NCI-H2029 (cell line): ENCODE measurements at places on chromosomes 6 and 20.

DNA sequence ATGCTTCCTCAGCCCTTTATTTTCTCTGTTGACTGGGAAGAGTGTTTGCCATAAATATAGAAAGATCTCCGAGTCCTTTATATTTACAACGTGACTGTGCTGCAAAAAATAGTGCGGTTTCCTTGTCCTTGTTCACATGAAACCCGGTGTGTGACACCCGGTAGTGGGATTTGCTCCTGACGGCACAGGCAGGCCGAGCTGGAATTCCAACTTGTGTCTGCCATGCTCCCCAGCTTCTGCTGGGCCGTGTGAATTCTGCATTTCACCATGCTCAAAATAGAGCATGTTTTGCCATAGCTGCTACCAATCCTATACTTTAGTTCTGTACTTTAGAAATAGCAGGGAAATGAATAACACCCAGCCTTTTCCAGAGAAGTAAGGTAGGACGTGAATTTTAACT is 60.3 kb upstream of the PDE10A start:
- DNase-seq = no peak

GRCh38 chr6:18221288-18221615 is 43.1 kb downstream of the DEK start:
- DNase-seq = no peak

GRCh38 chr6:137832110-137832509 is 34.9 kb upstream of the TNFAIP3 start:
- DNase-seq = no peak

DNA sequence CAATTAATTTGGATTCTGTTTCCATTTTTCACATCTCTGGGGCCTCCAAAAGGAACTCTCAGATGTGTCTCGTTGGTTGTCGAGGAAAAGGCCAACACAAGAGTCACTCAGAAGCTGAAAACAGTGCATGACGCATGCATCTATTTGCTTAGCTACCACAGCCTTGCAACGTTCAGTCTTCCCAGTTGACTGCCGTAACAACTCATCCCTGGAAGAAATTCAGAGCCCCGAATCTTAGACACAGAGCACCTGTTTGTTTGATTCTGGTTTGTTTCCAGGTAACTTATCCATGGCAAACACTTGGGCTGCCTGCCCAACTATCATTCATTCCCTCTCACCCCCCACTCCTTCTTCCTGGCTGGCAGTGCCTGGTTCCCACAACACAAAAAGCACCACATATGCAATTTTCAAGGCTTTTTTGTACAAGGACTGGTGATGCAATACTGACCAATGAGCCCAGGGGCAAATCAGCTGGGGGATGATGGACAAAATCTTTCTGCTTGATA is 60.5 kb downstream of the ZMYND8 start:
- peak; percentile 59 for DNase-seq

DNA sequence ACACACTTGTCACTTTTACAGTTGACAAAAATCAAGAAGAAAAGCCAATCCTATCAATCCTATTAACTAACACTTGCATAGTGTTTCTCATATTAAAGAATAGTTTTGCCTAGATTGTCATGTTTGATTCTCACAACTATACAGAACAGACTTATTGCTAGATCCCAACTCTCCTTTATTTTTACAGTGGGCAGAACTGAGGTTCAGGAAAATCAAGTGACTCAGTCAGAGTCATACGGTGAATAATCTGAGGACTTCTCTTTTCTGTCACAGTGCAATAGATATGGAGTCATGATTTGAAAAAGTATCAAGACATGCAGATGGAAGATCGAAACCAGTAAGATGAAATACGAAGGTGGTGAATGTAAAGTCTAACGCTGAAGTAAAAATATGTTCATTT is 195.1 kb upstream of the CITED2 start:
- DNase-seq = no peak

- no peak for DNase-seq
Observed at GRCh38 chr6:9532621-9533557, 882.0 kb downstream of the TFAP2A start.

DNA sequence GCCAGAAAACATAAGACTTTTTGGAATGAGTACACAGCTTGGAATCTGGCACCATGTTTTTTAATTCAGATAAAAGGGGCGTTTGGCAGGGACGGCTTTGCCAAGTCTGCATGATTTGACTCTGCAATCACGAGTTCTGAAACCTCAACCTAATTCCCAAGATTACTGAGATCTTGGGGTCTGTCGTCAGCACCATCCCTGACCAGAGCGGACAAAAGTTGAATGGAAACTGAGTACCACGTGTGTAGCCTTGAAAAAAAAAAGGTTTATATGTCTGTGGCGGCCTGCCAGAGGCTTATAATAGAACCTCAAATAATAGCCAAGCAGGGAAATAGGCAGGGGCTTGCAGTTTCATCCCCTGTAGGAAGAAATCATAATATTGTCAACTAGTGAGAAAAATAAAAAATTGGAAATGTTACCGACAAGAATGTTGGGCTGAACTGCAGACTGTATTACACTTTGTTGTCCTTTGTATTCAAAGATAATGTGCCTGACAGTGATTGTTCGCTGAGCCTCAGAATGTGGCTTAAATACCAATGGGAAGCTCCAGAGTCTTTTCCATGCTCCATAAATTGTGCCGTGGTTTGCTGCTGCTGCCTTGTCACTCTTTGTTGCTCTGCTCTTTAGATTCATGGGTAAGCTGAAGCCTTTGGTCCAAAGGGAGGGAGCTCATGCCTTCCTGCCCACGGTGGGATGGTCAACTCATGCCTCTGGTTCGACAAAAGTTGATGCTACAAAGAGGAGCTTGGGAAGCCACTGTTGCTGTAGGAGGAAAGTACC is 118.8 kb upstream of the ARID1B start:
- DNase-seq = no peak

DNA sequence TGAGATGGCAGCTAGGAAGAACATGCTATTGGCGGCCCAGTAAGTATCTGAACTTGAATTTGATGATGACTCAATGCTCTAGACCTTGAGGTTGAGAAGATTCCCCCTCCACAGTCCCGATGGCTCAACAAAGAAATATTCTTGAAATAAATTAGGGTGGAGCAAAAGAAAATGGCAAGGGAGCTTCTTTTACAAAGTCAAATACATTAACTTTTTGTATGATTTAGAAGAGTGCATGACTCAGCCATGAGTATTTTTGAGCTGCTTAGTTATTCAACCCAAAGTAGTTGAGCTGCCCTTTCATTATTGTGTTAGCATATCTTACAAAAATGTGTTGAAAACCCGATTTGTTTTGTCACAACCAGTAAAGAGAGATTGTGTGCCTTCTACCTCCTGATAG is 7.6 kb downstream of the TFAP2C start:
- DNase-seq = no peak

GRCh38 chr6:88013015-88013414 is 34.6 kb upstream of the SPACA1 start:
- DNase-seq = no peak

GRCh38 chr20:25116739-25117458 is 35.0 kb upstream of the VSX1 start:
- DNase-seq = no peak

GRCh38 chr6:111524735-111525134 is 41.7 kb upstream of the REV3L start:
- no peak for DNase-seq

GRCh38 chr6:113719064-113719463 is 138.1 kb upstream of the MARCKS start:
- DNase-seq = no peak

DNA sequence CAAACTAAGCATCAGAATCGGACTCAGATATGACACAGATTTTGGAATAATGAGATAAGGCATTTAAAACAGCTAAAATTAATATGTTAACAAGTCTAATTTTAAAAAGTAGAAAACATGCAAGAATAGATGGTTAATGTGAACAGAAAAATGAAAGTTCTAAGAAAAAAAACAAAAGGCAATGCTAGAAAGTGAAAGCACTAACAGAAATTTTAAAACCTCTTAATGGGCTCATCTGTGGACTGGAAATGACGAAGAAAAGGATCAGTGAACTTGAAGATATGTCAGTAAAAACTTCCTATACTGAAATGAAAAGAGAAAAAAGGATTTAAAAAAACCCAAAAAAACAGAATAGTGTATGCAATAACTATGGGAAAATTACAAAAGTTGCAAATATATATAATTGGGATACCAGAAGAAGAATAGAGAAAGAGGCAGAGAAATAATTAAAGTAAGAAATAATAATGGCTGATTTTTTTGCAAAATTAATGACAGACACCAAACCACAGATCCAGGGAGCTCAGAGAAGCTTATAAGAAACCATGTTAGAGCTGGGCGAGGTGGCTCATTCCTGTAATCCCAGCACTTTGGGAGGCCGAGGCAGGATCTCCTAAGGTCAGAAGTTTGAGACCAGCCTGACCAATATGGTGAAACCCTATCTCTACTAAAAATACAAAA is 61.7 kb upstream of the KIF13A start:
- DNase-seq = no peak

GRCh38 chr6:10084111-10084986 is 330.5 kb downstream of the TFAP2A start:
- DNase-seq = no peak

DNA sequence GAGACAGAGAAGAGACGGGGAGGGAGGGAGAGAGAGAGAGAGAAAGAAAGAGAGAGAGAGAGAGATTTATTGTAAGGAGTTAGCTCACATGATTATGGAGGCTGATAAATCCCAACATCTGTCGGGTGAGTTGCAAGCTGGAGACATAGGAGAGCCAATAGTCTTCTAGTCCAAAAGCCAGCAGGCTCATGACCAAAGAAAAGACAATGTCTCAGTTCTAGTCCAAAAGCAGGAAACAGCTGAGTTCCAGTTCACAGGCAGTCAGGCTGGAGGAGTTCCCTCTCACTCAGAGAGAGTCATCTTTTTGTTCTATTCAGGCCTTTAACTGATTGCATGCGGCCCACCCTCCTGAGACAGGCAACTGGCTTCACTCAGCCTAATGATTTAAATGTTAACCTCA is 416.6 kb downstream of the PREX1 start:
- no peak for DNase-seq

GRCh38 chr20:859751-860231 is 26.3 kb downstream of the FAM110A start:
- no peak for DNase-seq

DNA sequence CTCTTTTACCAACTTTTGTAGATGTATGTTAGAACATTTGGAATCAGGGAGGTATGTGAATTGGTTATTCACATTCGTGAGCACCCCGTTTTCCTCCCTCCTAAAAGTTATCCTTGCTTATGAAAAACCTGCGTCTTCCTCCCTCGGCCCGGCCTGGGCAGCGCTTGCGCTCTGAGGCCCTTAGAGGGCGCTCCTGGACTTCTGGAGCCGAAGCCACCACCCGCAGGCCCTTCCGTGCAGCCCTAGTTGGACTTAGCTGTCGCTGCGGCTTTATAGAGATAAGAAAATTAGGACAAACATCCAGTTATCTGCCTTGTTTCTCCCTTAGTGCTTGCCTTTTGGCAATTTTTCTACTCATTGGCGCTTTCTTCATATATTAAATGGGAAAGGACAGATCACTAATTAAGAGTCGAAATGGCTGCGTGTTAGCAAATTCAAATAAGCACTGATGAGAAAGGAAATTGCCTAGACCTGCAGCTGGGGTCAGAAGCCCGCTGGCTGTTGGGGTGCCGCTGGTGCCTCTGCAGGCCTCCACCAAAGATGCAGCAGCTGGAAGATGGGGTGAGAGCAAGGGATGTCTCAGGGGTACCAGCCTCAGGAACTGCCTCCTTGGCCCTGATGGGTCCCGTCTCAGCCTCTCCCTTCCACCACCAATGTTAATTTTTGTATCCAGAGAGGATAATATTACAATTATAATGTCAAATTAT is 5.2 kb downstream of the FNDC1 start:
- DNase-seq = peak; percentile 35

DNA sequence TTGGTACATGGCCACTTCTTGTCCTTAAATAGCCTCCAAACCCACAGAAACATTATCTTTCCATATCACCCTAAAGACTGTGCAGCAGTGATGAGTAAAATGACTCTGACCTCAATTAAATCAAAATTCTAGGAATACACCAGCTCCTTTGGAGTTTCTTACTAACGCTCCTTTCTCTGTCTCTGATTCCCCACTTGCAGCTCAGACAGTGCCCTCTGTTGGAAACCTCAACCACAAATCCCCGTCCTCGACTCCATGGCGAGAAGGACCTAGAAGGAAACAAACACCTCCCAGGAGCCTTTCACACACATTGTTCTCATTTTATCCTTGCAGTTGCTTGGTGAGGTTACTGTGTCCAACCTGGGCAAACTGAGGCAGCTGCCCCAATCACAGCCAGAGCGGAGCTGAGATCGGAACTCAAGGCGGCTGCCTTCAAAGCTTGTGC is 17.7 kb upstream of the PARD6B start:
- no peak for DNase-seq

DNA sequence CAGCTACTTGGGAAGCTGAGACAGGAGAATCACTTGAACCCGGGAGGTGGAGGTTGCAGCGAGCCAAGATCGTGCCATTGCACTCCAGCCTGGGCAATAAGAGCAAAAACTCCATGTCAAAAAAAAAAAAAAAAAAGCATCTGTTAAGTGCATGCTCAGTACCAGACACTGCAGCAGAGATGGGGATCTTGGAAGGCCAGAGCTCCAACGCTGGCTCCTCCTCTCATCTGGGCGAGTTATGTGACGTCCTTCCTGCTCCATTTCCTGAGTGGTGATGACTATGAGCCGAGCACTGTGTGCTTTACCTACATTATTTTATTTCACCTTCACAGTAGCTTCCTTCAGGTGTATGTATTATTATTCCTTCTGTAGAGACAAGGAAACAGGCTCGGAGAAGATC is 38.5 kb upstream of the CDH22 start:
- no peak for DNase-seq
